ENCODE measurements at places on chromosomes 3 and 15.

DNA sequence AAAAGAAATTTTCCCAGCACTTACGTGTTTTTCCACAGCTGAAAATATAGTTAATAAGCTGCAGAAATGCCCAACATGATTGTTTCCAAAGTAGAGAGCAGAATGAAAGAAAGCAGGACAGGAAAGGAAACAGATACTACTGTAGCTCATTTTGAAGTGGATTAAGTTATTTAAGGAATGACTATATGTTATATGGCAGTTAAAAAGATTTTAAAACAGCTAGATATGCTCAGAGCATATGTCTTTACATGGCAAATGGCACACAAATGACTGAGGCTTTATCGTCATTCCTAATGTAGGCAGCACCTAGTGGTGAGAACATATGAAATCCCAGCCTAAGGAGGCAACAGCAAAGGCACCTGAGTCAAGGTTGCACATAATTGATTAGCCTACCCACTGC is 106.6 kb upstream of the SEMA6D start:
- no peak for DNase-seq

DNA sequence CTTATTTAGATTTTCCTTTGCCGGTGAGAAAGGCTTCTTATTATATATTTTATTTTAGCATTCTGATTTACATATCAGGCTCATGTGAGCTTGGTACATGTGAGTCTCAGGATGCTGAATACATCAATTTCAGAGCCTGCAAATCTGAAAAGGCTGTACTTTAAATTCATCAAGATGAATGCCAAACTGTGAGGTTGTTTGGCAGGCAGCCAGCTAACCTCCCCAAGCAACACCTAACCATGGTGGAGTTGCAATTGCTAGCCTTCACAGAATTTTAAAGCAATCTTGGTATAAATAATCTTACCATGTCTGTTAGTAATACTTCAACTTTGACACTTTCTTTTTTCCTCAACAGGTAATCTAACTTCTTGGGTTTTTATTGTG is 252.5 kb downstream of the CDIN1 start:
- DNase-seq, result no peak

DNA sequence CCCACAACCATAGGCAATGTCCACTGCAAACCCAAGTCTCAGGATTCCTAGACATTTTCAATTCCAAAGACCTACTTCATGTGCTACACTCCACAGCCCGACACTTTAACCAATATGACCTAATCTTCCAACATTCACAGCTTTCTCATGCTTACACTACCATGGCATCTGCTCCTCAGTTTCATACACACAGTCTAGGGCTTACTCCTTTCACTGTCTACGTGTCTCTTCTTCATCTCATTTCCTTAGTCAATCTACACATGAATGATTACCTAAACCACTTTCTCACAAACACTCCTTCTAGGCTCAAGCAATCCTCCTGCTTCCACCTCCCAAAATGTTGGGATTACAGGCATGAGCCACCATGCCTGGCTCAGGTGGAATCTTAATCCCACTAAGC is 106.3 kb downstream of the STAG1 start:
- no peak for DNase-seq

- no peak for DNase-seq
Measured at GRCh38 chr3:61565569-61565968, 4.2 kb downstream of the PTPRG start.

DNA sequence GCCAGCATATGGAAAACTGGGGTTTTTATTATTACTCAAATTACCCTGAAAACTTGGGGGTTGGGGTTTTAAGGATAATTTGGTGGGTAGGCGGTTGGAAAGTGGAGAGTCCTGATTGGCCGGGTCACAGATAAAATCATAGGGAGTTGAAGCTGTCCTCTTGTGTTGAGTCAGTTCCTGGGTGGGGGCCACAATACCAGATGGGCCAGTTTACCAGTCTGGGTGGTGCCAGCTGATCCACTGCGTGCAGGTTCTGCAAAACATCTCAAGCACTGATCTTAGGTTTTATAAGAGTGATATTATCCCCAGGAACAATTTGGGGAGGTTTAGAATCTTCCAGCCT is 4.9 kb upstream of the ZNF662 start:
- no peak for DNase-seq

DNA sequence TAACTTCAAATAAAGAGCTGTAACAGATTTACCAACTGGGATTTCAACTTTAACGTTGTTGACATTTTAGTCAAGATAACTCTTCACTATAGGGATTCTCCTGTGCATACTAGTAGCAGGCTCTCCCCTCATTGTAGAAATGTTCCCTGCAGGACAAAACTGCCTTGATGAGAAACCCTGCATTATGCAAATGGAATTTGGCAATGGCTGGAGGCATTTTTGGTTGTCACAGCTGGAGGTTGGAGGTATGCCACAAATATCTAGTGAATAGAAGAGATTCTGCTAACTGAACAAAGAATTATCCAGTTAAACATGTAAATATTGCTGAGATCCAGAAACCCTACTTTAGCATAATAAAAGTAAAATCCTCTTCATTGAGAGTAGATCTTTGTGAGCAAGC is 928.8 kb upstream of the ALCAM start:
- peak; percentile 1 for DNase-seq

DNA sequence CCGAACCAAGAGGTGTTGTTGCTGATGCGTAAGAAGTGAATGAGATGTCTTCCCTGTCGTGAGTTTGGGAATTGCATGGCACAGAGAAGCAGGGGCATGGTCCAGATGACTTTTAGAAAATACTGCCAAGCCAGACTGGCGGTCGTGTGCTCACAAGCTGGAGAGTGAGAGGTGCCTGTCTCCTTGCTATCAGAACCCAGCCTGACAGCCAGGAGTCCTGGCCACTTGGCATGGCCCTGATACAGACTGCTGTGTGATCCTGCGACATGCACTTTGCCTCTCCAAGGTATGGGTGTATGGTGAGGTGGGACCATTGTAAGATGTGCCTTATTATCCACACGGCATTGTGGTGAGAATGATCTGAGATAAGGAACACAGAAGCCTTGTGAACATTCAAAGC is 93.0 kb downstream of the SMAD3 start:
- DNase-seq, result no peak

- no peak for DNase-seq
Measured at GRCh38 chr3:24133436-24133835, 188.3 kb downstream of the NR1D2 start.

DNA sequence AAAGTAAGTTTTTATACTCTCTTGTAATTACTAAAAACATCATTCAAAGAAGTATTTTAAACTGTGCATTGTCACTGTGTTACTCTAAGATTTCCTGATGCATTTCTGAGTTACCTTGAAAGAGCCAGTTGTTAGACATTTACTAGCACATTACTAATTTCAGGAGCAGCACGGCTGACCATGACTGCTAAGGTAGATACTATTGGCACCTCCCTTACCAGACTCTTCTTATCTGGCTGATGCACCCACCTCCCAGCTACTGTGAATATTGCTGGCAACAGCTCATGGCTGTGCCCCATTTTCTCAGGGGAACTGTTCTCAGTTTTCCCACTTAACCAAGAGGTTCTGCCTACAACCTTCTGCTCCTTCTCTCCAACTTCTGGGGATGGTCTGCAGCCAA is 29.4 kb downstream of the COL6A5 start:
- no peak for DNase-seq

DNA sequence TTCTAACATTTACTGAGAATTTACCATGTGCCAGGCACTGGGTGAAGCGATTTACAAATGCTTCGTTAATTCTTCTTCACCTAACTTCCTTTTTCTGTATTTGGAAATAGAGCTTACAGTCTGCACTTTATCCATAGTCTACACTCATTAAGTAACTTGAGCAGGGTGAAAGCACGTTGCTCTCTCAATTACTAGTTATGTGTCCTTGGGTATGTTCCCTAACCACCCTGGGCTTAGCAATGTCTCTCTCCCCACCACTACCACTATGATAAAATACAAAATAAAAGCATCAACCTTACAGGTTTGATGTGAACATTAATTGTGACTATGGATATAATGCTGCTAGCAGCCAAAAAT is 172.9 kb upstream of the SLC2A2 start:
- no peak for DNase-seq

DNA sequence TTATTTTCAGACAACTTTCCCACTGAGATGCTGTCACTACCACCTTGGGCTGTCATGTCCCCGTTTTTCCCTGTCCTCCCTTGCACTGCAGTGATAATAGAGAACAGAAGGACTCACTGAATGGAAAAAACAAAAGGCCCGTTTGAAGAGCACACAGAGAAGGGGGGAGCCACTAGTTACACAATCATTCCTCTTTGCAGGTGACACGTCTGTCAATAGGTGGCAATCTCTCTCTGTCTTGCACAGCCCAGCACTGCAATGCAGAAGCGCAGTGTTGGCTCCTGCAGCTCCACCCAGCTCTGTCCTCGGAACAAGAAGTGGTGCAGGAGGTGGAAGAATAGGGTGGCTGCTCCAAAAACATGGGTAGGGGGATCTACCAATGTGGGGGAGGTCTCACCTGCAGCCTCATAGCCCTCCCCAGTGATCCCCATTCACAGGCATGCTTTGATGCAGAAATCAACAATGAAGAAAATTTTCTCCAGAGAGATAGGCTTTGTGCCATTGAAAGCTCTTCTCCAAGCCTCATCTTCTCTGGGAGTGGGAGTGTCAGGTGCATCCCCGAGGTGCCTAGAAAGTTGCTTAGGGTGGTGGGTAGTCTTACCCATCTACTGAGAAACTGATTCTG is 31.8 kb downstream of the FSTL1 start:
- DNase-seq, result no peak

DNA sequence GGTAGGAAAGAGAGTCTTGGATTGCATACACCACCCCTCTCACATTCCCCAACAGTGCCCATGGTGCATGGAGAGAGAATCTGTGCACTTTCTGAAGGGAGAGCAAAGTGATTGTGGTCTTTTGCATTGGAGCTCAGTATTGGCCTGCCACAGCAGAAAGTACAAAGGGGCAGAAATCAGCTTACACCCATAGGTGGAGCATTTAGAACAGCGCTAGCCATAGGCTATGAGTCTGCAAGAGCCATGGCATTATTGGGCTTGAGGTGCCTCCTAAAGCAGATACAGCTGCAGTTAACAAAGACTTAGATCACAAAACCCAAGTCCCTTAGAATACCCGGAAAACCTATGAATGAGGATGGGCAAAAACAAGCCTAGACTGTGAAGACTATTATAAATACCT is 21.8 kb downstream of the SI start:
- no peak for DNase-seq

GRCh38 chr15:81785679-81786078 is 260.1 kb downstream of the MEX3B start:
- no peak for DNase-seq

- no peak for DNase-seq
Measured at GRCh38 chr3:1506090-1506489, 413.3 kb downstream of the CNTN6 start.

All from hepatic stellate cell (primary cell).